Right ventricle myocardium inferior (tissue), 1 donor: ENCODE measurements at places on chromosomes 11 and 22.

DNA sequence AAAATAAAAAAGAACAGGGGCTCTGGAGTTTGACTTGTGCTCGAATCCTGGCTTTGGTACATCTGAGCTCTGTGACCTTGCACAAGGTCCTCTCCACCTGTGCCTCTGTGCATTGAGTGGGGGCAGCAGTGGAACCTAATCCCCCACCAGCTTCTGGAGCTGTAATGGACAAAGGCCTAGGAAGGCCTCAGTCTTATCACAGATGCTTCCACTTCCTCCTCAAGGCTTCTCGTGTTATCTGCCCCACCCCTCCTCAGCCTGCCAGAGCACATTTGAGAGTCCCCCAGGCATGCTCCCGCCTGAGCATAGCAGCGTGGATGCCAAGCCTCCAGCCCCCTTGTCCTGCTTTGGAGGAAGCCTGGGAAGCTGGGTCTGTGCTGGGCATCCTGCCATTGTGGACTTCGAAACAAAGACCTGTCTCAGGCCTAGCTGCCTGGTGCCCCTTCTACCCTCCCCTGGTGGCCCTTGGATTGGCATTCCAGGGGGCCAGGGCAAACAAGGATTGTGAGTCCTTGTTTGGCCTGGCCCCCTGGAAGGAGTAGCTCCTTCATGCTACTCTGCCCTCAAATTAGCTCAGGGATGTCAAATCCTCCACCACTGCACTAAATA, 15.0 kb downstream of the SLC35E4 start:
- no peak for DNase-seq

DNA sequence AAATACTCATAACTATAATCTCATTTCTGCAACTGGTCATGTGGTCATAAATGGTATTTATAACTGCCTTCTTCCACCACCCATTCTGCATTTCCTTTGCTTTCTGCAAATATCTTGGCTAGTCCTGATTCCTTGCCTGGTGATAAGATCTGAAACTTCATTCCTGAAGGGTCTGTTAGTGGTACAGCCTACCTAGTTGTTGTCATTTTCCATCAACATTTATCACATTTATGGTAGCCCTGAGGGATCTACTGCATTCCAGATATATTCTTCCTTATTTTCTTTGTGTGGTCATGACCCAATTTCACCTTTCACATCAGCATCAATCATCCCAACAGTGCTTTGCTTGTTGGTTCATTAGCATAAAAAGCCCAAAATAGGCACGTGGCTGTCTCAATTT, 50.1 kb downstream of the DDX6 start:
- DNase-seq, result no peak

GRCh38 chr11:102936864-102937509, 18.5 kb downstream of the MMP13 start:
- no peak for DNase-seq

DNA sequence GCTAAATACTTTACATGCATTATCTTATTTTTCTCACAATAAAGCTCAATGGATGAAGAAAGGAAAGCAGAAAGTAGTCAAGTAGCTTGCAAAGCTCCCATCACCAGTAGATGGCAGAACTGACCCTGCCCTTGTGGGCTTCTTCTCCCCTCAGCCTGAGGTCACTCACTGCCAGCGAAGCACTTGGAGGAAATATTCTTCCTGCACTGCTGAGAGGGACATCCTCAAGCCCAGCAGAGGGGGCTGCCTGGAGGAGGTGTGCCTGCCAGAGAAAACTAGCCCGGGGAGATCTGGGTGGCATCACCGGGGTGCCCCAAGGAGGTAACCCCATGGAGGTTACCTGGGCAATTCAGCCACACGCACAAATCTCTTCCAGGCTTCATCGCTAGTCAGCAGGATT, 6.6 kb downstream of the APOL4 start:
- DNase-seq, result no peak

GRCh38 chr11:45052361-45052760, 94.1 kb upstream of the PRDM11 start:
- no peak for DNase-seq

DNA sequence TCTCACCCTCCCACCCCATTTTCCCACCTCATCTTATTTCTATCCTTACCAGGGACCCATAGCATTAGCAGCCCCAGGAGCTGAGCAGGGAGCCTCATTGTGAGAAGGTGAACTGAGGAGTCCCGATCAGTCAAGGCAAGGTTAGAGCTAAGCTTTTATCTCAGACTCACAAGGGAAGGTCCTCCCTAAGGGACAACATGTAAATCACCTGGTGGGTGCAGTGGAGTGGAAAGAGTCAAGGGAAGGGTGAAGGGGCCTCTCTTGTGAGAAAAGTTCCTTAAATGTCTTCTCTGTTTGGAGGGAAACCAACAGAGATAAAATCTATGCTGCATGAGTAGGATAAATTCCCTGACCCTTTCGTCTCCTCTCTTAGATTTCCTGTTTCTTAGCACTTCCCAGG, 85.9 kb downstream of the GAB4 start:
- no peak for DNase-seq
